ENCODE measurements at places on chromosomes 1 and 21. TPM values are rescaled to one million over a fixed set of nuclear protein-coding genes. Genes with fewer than 3 reads are reported as not detected.

The DNM3 gene
- total RNA-seq, result 2.6 TPM

The DCST1 gene
- not detected for total RNA-seq

The FMO5 gene
- total RNA-seq, result 1.0 TPM

The MPZ gene
- total RNA-seq, result 63.7 TPM

The C1orf159 gene
- total RNA-seq, result 2.1 TPM

The USH2A gene
- total RNA-seq, result 0.52 TPM

The ACTL8 gene
- not detected for total RNA-seq

The HEATR1 gene
- 34.4 TPM for total RNA-seq

The ACTN2 gene
- total RNA-seq, result 660 TPM

The CADM3 gene
- 0.52 TPM for total RNA-seq

The TNNT2 gene
- 89.2 TPM for total RNA-seq

The SPRR1A gene
- total RNA-seq, result not detected

The PLA2G2D gene
- total RNA-seq, result not detected

The SPRR3 gene
- total RNA-seq, result not detected

The TNFRSF8 gene
- 0.52 TPM for total RNA-seq

The GRIK1 gene
- 1.0 TPM for total RNA-seq

The MIXL1 gene
- not detected for total RNA-seq

The MRPL24 gene
- 36.5 TPM for total RNA-seq

The IPP gene
- 15.1 TPM for total RNA-seq

The TTC24 gene
- not detected for total RNA-seq

The OR6Y1 gene
- total RNA-seq, result not detected

The KIAA0040 gene
- 5.2 TPM for total RNA-seq

The TMEM61 gene
- not detected for total RNA-seq

The PLEKHO1 gene
- total RNA-seq, result 70.5 TPM

The OR2L8 gene
- total RNA-seq, result not detected

The KRTAP21-2 gene
- total RNA-seq, result not detected

The TNFAIP8L2 gene
- total RNA-seq, result 4.2 TPM

The C4BPB gene
- not detected for total RNA-seq

The TLCD4 gene
- 17.7 TPM for total RNA-seq

The SPRR4 gene
- total RNA-seq, result not detected

The KRTAP6-2 gene
- total RNA-seq, result not detected

The LCE1F gene
- not detected for total RNA-seq

The CD101 gene
- total RNA-seq, result 2.1 TPM

The FMO2 gene
- 0.52 TPM for total RNA-seq

The NPHS2 gene
- not detected for total RNA-seq

The ARHGEF10L gene
- 16.7 TPM for total RNA-seq

The SEC16B gene
- total RNA-seq, result 5.7 TPM

The DIP2A gene
- total RNA-seq, result 23.5 TPM

All from skeletal muscle tissue (tissue), 5 donors.